ENCODE measurements at places on chromosomes 11 and 22.
A peak's percentile ranks its signal among the peaks of the same experiment; 100 is the strongest.

GRCh38 chr11:70057080-70057479, 21.0 kb upstream of the ANO1 start:
- no peak for DNase-seq

GRCh38 chr11:6670202-6670830, 12.8 kb downstream of the MRPL17 start:
- no peak for DNase-seq

DNA sequence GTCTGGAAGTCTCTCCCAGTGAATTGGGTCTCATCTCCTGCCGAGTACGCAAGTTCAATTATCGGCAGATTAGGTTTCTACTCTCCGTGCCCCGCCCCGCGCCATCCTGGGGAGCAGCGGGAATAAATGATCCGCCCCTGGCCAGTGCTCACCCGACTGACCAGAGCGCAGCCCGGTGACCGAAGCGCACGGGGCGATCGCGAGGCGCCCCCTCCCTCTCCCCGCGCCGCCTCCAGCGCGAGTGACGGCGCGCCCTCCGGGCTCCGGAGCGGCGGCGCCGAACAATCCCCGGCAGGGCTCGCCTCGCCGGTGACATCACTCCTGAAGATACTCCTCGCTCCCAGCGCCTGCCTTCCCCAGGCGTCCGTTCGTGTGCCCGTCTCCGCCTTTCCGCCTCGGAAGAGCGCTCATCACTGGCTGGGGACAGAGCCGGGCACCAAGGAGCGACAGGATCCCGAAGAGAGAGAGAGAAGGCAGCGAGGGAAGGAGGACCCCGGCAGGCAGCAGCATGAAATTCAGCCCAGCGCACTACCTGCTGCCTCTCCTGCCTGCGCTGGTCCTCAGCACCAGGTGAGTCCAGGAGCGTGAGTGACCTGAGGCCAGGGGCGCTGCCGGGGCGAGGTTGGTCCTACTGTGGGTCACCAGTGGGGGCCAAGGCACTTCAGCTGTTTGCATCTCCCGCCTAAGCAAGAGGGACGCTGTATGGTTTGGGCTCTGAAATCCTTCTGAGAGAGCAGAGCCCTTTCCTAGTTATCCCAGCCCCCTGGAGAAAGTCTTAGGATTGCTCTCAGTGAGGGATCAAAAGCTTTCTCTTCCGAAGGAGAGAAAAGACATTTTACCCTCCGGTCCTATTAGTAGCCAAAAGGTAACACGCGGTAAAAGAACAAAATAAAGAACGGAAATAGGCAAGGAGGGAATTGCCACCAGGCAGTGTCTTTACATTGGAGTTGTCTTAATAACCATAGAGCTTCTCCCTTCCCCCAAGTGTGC, at the start of gene LUZP2:
Gene LUZP2, plus strand, starts transcription at position 318 of the 990 bp plus-strand sequence.
- no peak for DNase-seq

- DNase-seq, result no peak
Measured at GRCh38 chr11:5818245-5818886, 9.6 kb downstream of the OR52N2 start.

GRCh38 chr22:27881421-27881820, 37.6 kb downstream of the PITPNB start:
- DNase-seq, result no peak

GRCh38 chr11:61919705-61920631, 2.6 kb upstream of the RAB3IL1 start:
- DNase-seq, result no peak

DNA sequence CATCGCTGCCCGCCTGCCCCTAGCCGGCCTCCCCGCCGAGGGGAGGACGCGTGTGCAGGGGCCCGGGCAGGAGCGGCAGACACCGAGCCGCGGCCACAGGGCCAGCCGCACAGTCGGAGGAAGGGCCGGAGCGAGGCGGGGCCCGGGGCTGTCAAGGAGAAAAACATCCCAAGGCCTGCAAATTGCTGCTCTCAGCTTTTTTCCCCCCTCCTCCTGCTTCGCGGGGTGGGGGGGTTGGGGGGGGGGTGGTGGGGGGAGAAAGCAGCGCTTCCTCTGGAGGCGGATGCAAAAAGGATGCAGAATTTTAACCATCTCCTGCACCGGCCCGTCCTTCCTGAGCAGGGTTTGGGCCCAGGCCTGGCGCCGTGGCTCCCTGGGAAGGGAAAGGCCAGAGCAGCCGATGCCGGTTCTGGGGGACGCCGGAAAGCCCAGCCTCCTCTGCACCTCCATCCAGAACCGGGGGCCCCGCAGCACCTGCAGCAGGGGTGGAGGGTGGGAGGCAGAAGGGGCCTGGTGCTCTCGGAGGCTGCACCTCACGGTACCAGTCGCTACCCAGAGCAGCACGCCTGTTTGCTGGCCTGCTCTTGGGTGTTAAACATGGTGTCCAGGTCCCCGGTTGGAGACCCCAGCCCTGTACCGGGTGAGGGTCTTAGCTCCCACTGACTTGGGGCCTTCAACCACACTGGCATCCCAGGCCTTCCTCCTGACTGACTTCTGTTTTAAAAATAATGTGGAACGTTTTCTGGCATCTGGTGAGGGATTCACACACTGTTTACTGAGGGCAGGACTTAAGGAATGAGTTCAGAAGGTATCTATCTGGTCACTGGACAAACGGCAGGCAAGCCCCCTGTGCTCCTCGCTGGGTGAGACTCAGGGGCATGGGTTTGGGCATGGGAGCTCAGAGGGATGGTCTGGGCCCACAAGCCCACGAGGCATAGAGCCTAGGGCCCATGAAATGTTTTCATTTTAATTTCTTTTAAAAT, 77.4 kb upstream of the WNT7B start:
- DNase-seq, result no peak

DNA sequence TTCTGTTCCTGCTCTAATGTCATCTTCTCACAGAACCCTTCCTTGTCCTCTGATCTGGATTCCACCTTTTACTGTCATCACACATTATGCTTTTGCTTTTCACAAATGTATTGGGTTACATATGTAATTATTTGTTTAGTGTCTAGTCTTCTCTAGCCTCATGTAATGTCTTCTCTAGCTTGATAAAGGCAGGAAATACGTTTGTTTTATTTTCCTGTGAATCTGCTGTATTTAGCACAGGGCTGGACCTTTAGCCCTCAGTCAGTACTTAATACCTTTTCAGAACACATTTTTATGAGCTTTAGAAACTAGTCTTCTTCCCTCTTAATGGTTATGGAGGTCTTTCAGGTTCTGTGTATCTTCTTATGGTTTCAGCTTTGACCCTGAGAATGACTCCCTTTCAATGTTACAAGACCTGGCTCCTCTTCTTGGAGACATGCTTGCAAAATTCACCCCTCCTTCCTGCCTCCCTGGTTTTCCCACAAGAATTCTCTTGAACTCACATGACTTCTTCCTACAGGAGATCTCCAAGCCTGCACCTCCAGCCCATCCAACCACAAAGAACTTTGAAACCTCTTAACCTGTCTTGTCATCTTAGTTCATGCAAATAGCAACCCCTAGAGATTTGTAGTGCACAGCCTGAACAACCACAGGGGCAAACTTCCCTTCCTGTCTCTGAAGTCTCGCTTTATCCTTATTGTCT, 132.7 kb upstream of the DDI1 start:
- DNase-seq, result no peak

GRCh38 chr11:35618497-35619115, 346 bp downstream of the FJX1 start:
- no peak for DNase-seq

- DNase-seq, result no peak
Measured at GRCh38 chr11:119896387-119897045, 167.5 kb upstream of the NECTIN1 start.

DNA sequence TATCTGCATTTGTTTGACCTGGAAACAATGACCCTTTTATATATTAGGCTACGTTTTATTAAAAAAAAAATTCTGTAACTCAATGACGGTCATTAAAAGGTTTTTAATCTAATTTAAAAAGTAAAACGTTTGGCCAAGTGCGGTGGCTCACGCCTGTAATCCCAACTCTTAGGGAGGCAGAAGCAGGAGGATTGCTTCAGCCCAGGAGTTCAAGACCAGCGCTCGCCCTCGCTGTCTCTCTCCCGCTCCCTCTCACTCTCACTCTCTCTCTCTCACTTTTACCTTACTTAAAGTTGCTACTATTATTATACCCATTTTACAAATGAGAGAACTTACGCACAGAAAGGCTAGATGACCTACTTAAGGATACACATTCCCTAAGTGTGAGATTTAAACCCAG, 814 bp upstream of the NARS2 start:
- DNase-seq, result no peak

DNA sequence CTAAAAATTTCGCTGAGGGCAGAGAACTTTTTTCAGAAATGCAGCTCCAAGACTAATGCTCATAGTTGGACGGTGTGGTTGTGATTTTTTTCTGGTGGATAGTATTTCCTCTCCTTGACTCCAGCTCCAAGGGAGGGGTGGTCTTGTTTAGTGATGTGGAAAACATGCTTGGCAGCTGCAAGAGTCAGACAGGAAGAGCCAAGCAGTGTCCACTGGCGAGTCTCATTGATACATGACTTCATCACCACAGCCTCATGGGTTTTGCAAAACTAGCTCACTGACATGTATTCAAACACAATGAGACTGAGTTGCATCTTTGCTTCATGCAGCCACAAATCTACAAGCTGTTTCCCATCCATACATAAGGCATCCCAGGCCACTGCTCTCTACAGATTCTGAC, 7.3 kb upstream of the KCNJ1 start:
- no peak for DNase-seq

- no peak for DNase-seq
Measured at GRCh38 chr11:19644316-19644715, 68.3 kb upstream of the NAV2 start.

- no peak for DNase-seq
Measured at GRCh38 chr22:48834404-48834803, 993.3 kb downstream of the BRD1 start.

- DNase-seq, result no peak
Measured at GRCh38 chr11:70066136-70066520, 12.0 kb upstream of the ANO1 start.

- no peak for DNase-seq
Measured at GRCh38 chr22:33362702-33363101, 304.5 kb upstream of the SYN3 start.

GRCh38 chr11:134742224-134742612, 330.2 kb upstream of the B3GAT1 start:
- no peak for DNase-seq

GRCh38 chr11:120577624-120578363, 66.2 kb downstream of the GRIK4 start:
- DNase-seq, result no peak

DNA sequence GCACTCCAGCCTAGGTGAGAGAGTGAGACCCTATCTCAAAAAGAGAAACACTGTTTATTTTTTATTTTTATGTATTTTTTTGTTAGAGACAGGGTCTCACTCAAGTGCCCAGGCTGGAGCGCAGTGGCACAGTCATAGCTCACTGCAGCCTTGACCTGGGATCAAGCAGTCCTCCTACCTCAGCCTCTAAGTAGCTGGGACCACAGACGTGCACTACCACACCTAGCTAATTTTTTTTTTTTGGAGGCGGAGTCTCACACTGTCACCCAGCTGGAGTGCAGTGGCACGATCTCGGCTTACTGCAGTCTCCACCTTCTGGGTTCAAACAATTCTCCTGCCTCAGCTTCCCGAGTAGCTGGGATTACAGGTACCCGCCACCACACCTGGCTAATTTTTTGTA, 6.4 kb downstream of the RBX1 start:
- no peak for DNase-seq

DNA sequence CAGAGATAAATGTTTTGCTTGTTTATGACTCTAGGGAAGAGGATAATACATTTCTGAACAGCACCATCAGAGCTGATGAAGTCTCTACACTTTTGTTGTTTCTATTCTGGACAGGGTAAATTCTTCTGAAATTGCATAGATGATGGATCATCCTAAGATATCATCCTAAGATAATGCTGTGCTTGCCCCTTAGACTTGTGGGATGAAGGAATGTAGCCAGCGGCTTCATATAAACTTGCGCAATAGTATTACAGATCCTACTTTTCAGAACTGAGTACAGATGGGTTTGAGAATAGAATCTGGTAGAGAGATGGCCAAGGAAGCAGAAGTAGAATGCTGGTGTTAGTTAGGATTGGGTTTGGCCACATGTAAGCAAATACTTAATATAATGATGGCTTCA, 61.0 kb downstream of the NCAM1 start:
- no peak for DNase-seq

- DNase-seq, result no peak
Measured at GRCh38 chr22:22449819-22450218, 58.7 kb downstream of the ZNF280B start.

- no peak for DNase-seq
Measured at GRCh38 chr11:115627666-115628460, 123.6 kb upstream of the CADM1 start.

GRCh38 chr11:32152821-32153220, 61.9 kb downstream of the RCN1 start:
- no peak for DNase-seq

- no peak for DNase-seq
Measured at GRCh38 chr11:96311120-96311568, 31.9 kb downstream of the MAML2 start.

DNA sequence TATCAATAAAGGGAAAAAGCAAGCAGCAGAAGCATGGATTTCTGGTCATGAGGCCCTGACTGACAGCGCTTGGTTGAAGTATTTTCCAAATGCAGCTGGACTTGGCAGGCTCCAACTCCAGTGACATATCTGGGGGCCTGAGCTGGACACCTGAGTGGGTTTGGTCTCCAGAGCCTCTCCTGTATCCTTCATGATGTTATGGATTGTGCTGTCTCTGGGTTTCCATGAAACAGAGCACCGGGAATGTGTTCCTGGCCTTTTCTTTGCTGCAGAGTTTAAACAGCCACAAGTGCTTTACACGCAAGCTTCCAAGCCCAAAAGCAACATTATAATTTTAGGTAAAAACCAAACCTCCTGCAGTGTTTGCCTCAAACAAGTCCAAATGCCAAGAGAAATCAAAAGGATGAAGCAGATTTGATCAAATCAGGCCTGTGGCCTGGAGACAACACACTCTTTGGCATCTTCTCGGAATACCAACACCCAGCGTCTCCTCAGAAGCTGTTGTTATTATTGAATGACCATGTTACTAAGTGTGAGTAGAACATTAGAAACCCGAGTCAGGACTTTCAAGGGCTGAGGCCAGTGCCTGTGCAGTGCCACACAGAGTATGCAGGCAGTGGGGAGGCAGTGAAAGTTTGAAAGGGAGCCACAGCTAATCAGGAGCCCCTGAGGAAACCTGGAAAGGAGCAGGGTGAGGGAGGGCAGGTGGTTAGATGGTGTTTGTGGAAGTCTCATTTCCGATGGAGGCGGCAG, 42.0 kb downstream of the ME3 start:
- DNase-seq, result no peak

GRCh38 chr11:15947681-15948648, 408.4 kb downstream of the SOX6 start:
- no peak for DNase-seq

DNA sequence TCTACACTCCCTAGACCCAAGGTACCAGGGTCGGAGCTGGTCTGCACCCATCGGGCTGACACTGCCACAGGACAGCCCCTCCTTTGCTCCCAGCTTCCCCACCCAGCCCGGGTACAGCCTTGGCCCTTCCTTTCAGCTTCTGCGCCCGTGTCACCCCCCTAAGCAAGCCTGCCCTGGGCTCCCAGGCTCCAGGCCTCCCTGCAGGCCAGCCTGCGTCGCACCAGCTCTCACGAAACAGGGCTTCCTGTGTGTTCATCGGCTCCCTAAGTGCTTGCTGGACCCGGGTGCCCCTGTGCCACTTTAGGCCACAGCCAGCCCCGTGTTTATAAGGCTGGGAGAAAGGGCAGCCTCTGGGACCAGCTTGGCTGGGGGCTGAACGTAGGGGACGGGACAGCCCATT, 21.1 kb downstream of the FLRT1 start:
- DNase-seq, result no peak

GRCh38 chr11:62421996-62422395, 3.2 kb downstream of the SCGB1A1 start:
- DNase-seq, result no peak

- peak; percentile 37 for DNase-seq
Measured at GRCh38 chr11:82959987-82960778, 58.6 kb downstream of the DDIAS start.

Measured in activated T-cell treated with anti-CD3 and anti-CD28 coated beads for 24 hours (primary cell).